AG08395 (cell line): ENCODE measurements at places on chromosomes 13 and 19.

GRCh38 chr13:37618554-37618953 lies 20.0 kb upstream of the POSTN start:
- DNase-seq, result peak; percentile 43

DNA sequence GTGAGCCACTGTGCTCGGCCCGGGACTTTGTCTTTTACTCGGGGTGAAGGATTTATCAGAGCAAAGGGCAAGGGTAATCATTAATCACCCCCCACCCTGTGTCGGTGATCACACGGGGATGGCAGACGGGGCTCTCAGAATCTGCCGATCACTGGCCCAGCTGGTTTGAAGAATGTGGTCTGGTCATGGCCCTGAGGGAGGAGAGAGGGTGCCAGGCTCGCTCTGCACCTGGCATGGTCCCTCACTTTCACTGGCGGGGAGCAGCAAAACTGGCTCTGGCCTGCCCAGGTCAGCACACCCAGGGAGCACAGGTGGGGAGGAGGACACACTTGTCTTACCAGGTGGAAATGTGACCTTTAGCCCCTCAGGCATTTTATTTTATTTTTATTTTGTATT lies 10.2 kb downstream of the REEP6 start:
- DNase-seq, result no peak

DNA sequence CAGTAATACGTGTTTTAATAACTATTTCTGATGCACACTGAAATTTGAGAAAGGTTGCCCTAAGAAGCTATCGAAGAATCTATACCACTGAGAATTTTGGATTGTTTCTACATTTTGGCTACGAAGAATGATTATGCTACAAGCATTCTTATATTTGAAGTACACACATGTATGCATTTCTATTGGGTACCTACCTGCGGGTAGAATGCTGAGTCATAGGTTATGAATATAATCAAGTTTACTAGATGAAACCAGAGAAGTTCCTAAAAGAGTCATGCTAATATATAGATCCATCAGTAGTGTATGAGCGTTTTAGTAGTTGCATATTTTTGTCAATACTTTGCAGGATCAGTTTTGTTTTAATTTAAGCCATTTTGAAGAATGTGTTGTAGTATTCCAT lies 62.0 kb upstream of the PCDH20 start:
- DNase-seq, result no peak

- DNase-seq, result no peak
Observed at GRCh38 chr19:5030822-5031221, 61.9 kb downstream of the KDM4B start.

DNA sequence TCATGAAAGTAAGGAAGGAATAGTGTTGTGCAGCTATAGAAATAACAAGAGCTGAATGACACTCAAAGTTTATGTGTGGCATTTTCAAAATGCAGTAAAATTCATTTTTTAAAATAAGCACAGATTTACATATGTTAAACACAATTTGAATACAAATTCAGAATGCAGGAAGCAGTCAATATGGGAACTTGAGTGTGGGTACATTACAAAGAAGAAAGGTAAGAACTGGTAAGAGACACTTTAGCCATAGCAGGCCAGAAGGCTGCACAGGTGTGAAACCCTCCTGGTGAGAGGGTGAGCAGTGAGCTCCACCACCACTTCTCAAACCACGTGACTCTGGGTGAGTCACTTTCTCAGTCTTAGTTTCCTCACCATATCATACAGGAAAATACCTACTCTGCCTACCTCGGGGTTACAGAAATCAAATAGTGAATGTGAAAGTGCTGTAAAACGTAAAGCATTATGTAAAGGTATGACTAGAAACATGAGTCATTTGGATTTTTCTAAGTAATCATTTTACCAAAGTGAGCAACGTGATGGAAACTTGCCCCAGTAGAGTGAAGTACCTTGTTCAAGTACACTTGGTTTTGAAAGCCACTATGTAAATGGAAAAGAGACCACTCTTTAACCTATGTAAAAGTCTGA lies 40.5 kb downstream of the USP12 start:
- no peak for DNase-seq

GRCh38 chr19:37334179-37335071 lies 36.5 kb upstream of the ZNF527 start:
- peak; percentile 95 for DNase-seq
